ENCODE measurements at places on chromosomes 5 and 9.

- no peak for DNase-seq
Observed at GRCh38 chr9:104993291-104993963, 65.5 kb upstream of the ABCA1 start.

- no peak for DNase-seq
Observed at GRCh38 chr9:70865471-70865870, 255.9 kb downstream of the TRPM3 start.

GRCh38 chr5:72612810-72613209, 105.6 kb upstream of the ZNF366 start:
- DNase-seq: no peak

DNA sequence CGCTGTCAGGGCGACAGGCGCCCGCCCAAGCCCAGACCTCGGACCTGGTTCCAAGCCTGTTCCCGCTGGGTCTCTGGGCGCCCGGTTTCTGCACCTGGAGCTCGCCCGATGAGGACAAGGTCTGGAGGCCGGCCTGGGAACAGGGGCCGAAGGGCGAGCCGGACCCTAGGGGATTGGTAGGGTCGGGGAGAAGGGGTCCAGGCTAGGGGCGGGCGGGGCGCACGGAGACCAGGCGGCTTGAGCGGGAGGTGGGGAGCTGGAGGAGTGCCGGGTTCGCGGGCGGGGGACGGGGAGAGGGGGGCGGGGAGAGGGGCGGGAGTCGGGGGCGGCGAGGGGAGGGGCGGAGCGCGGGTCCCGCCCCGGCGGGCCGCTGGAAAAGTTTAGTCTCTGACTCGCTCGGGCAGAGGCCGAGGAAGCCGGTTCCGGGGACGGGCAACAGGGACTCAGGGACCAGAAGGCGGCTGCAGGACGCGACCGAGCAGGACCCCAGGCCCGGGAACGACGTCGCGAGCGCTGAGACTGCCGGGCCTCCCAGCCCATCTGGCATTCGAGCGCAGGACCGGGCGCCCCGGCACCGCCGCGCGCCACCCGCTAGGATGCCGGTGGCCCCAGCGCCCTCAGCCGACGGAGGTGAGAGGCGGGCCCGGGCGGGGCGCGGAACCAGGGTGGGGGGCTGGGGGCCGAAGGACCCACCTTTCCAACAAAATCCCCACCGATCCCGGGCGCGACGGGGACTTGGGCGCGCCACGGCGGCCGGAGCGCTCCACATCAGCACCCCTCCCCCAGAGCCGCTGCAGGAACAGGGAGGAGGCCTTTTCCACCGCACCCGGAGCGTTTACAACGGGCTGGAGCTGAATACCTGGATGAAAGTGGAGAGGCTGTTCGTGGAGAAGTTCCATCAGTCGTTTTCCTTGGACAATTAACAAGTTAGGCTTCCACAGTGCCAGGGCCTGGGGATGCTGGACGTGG, at the start of gene S1PR3:
S1PR3 (plus strand) TSS at position 403 of the 969 bp plus-strand sequence. CDS start 9,733 bp downstream, outside the sequence.
- peak; percentile 40 for DNase-seq

GRCh38 chr9:87039809-87040392, 92.6 kb upstream of the GAS1 start:
- no peak for DNase-seq

DNA sequence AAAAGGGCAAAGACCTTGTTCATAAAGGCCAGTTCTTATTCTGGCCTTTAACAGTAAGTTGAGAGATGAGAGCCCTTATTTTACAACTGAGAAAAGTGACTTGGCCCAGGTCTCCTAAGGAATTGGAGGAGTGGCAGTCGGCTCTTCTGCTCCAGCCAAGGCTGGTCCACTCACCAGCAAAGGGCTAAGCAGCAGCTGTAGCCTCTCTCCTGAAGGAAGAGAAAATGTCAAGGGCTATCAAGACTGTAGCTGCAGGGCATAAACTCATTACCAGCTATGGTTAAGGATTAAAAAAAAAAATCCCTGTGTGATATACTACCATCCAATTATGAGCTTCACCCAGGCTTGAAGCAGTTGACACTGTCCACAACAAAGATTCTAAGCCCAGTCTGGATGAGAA, 138.6 kb upstream of the RAD23B start:
- no peak for DNase-seq

- no peak for DNase-seq
Observed at GRCh38 chr5:10049858-10050455, 199.7 kb downstream of the ATPSCKMT start.

GRCh38 chr9:89372230-89372816, 54.0 kb downstream of the SECISBP2 start:
- no peak for DNase-seq

Data from small intestine (tissue), 16 donors.